ENCODE measurements at places on chromosomes 7 and 10.

- H3K4me3 ChIP-seq = no peak overlapping the region
- peaks cover 9% of the 10 kb centered on the region for H3K4me1 ChIP-seq
- H3K27me3 ChIP-seq = no peaks in the 10 kb centered on the region
- H3K36me3 ChIP-seq = no peaks in the 10 kb centered on the region
Observed at GRCh38 chr7:120944826-120945562, 5.6 kb upstream of the ING3 start.

DNA sequence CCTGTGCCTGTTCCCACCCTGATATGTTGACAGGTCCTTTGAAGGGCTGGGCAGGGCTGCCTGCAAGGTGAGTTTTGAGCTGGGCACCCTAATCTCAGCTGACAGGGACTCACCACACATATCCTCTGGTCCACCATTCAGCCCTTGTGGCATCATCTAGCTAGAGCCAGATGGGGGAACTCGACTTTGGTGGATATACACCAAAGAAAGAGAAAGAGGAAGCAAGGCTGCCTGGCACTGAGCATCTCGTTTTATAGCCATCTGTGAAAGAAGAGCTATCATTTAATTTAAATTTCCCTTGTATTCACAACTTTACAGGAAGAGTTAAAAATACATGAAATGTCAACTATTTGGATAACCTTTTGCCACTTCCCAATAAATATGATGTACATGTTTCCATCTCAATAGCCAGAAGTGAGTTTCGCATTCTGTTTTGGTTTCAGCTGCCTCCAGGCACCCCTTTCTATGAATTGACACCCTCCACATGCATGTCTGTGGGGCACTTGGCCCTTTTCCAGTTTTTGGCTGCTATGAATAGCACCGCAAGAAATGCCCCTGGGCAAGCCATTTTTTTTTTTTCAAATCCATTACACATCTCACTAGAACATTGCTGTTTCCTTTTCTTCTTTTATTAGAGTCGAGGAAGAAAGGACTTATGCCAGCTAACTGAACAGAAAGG lies 22.9 kb upstream of the GRB10 start:
- no peak for DNase-seq
- H3K36me3 ChIP-seq = no peaks in the 10 kb centered on the region
- no peak overlapping the region for H3K4me3 ChIP-seq

DNA sequence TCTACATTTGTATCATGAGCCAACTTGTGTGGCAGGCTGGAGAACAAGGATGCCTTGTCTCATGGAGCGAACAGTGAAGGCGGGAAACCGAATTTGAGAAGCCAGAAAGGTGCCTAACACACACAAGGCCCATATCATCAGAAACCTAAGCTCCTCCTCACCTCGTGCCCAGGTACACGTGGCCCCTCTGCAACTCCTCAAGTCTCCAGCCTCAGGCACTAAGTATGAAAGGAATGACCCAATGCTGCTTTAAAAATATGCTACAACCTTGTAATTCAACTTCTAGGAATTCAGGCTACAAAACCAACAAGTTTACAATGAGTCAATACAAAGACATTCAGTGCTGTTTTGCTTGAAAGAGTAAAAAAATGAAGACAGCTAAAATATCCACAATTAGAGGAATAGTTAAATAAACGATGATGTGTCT lies 95.7 kb downstream of the CDK6 start:
- DNase-seq = no peak
- no peak overlapping the region for H3K4me3 ChIP-seq
- H3K27me3 ChIP-seq = no peaks in the 10 kb centered on the region
- no peaks in the 10 kb centered on the region for H3K36me3 ChIP-seq
- H3K27ac ChIP-seq = no peak overlapping the region

GRCh38 chr7:149027055-149027454 lies 1.2 kb downstream of the PDIA4 start:
- peak overlapping the region; percentile 83 for H3K27ac ChIP-seq
- DNase-seq = no peak
- peak overlapping the region; percentile 82 for H3K4me3 ChIP-seq
- no peaks in the 10 kb centered on the region for H3K27me3 ChIP-seq
- peaks cover 8% of the 10 kb centered on the region for H3K4me1 ChIP-seq

DNA sequence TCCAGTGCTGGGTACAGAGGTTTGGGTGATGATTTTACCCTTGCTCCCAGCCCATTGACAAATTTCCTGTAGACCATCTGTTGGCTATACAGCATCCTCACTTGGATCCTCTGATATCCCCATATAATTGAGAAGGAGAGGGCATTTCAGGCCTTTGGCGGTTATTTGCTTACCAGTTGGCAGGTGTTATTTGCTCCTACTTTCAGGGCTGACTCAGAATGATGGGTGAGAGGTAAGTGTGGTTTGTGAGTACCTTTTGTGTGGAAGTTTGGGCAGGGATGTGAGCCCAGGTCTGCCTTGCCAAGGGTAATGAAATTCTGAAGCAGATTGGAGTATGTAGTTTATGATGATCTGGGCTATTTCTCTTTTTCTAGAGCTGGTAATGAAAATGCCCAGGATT lies 93.6 kb downstream of the LRMDA start:
- no peak for DNase-seq
- H3K27me3 ChIP-seq = no peaks in the 10 kb centered on the region
- no peak overlapping the region for H3K4me3 ChIP-seq

DNA sequence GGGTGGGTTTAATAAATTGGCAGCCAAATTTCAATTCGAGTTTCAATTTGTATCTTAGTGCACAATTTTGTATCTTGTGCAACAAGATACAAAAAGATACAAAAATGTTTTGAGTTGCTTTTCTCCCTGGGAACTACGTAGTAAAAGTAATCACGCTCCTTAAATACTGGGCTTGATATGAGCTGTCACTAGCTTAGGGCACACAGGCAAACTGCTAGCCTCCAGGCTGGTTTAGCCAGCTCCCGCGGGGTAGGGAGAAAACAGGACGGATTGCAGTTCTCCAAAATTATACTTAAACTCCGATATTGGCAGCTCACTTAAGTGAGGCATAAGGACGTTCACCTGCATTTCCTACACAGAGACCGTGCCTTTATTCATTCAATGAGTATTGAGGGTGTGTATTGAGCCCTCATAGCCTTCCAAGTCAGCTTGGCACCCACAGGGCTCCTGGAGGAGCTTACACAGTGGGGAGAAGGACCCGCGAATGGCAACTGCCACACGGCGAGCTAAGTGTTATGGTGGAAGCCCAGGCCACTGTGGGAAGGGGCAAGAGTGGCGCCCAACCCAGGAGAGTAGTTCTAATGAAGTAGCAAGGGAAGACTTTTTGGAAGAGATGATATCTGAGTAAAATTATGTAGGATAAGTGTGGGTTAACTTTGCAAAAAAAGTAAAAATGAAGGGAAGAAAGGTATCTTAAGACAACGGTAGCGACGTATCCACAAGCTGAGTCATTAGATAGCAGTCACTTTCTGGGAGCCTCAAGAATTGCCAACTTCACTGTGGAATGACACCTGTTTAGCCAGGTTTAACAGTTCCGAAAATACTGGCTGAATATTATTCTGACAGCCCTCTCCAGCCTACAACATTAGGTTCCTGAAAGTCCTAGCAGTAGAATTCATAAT lies 1.6 kb upstream of the EPC1 start:
- DNase-seq = no peak
- H3K4me1 ChIP-seq = peaks cover 11% of the 10 kb centered on the region
- no peak overlapping the region for H3K4me3 ChIP-seq
- H3K27ac ChIP-seq = no peak overlapping the region
- H3K36me3 ChIP-seq = no peaks in the 10 kb centered on the region

GRCh38 chr10:34058845-34059614 lies 724.6 kb upstream of the NRP1 start:
- H3K27me3 ChIP-seq = no peaks in the 10 kb centered on the region
- H3K27ac ChIP-seq = peak overlapping the region; percentile 42
- no peak overlapping the region for H3K4me3 ChIP-seq
- peaks cover 10% of the 10 kb centered on the region for H3K4me1 ChIP-seq

DNA sequence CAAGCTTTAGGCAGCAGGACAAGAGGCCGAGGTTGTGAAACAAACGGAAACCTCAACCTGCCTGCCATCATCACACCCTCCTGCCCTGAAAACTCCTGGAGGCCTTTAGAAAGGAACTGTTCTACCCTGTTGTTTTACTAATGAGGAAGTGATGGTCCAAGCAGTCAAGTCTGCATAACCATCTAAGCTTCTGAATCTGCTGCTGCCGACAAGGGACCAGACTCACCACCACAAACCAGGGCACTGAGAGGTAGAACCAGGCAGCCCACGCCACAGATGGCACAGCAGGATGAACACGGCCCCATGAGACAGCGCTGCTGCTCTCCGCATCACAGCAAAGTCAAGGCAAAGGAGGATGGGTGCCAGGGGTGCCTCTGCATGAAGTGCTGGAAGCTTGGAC lies 209.4 kb downstream of the CELF2 start:
- H3K36me3 ChIP-seq = no peaks in the 10 kb centered on the region
- no peak overlapping the region for H3K4me3 ChIP-seq
- DNase-seq = no peak

GRCh38 chr7:107972941-107973376 lies 30.0 kb downstream of the LAMB1 start:
- peak overlapping the region; percentile 86 for H3K27ac ChIP-seq
- H3K4me1 ChIP-seq = peaks cover 38% of the 10 kb centered on the region
- H3K27me3 ChIP-seq = no peaks in the 10 kb centered on the region
- DNase-seq = no peak

All from esophagus squamous epithelium (tissue), 5 donors.